ENCODE measurements at places on chromosomes 7 and 10.

DNA sequence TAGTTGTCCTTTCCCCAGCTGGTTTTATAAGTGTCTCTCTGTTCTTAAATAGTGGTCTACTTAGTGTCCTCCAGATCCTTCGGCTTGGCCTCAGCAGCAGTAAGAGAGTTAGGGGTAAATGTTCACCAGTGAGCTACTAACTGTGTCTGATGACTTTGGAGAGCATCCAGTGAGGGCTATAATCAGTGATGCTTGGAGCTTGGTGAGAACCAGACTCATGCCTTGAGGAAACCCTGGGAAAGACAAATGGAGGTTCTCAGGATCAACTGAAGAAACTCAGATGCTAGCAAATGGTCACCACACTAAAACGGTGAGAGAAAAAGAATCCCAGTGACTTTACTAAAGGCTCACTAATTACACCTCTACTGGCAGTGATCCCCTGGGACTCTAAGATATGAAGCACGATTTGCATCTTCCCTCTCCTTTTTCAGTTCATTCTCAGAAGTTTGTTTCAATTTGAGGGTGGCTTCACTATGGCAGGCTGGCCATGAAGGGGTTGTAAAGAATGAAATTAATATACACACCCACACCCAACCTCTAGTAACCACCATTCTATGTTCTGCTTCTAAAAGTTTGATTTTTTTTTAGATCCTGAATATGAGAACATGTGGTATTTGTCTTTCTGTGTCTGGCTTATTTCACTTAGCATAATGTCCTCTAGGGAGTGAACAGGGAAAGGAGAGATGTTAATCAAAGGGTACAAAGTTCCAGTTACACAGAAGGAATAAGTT, 177.9 kb downstream of the PDE1C start:
- DNase-seq, result no peak

DNA sequence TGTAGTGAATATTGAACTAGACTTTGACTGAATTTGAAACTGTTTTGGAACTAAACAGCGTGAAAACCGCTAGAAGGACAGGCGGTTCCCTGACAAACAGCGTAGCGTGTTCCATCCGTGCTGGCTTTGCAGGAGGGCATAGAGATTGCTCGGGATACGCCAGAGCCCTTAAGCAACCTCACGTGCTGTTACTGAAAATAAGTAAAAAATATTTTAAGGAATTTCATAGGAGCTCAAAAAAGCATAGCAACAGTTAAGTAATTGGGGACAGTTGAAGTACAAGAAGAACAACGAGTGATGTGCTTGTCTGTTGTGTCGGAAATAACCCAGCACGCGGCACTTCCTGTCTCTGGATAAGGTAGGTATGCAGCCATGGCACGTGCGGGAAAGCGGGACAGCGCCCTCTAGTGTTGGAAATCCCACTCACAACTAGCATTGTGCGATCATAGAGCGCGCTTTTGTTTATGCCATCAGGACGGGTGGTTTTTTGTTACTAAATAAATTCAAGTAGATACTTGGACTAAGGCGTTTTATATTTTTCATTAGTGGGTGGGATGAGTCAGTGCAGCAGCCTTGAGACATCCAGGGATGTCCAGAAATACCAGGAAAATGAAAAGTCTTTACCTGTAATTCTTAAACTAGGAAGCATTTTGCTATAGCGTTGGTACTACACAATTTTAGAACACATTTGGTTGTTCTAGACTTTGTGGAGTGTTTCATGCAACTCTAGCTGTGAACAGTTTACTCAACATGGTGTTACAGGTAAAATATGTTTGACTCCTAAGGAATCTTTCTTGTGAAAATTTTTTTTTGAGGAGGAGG, 50.4 kb downstream of the DNAJB6 start:
- peak; percentile 29 for DNase-seq

DNA sequence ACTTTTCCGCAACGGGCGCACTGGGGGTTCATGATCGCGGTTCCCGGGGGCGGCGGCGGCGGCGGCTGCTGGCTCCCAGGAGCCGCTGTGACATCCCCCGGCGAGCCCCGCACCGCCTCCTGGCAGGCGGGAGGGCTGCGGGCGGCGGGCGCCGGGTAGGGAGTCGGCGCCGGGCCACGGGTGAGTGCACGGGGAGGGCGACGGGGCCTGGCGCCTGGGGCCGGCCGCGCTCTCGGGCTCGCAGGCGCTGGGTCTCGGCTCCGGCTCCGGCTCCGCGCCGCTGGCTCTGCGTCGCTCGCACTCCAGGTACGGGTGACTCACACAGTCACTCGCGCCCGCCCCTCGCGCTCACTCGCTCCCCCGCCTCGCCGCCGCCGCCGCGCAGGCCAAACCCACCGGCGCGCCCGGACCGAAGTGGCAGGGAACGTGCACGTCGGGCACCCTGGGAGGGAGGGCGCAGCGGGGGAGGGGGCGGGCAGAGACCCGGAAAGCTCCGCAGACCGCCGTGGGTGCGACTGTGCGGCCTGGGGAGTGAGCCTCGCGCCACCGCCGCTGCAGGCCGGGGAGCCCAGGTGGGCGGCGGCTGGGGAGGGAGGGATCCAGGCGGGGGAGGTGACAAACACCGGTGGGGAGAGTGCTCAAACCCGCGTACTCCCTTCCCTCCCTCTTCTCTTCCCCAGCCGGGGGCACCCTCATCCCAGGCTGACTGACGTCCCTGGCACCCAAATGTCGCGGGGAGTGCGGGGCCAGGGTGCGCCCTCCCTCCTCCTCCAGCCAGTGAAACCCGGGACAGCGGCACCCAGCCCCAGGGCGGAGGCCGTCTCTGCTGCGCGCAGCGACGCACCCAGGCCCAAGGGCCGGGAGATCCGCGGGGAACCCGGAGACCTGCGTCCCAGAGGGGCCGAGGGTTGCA, 276.9 kb upstream of the NEBL start:
- DNase-seq, result no peak

DNA sequence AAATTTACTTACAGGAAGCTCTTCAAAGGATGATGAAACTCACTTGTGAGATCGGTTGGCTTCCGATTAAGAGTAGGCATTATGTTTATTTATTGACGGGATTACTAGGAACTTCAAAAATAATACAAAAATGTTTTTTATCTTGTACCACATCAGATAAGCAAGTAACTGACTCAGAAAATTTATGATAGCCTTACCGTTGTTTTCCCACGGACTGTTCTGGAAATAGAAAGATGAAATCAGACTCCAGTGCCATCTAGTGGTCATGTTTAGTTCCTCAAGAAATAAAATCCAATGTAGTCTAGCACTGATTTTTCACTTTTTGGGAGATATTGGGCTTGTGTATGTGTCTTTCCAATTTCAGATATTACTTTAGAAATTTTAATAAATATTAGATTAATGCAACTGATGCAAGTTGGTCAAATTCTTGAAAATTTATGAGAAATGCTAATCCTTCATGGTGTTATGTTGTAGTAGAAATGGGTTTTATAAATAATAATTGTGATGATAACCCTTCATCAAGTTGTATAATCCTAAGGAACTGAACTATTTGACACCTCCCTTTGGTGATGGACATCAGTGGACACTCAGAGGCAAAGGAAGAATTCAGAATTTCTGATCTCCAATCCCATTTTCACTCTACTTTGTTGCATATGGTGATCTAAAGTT, 168.8 kb downstream of the TMEM26 start:
- DNase-seq, result no peak
